ENCODE measurements at places on chromosomes 6 and 20. TPM values are rescaled to one million over a fixed set of nuclear protein-coding genes. Genes with fewer than 3 reads are reported as not detected.

DNA sequence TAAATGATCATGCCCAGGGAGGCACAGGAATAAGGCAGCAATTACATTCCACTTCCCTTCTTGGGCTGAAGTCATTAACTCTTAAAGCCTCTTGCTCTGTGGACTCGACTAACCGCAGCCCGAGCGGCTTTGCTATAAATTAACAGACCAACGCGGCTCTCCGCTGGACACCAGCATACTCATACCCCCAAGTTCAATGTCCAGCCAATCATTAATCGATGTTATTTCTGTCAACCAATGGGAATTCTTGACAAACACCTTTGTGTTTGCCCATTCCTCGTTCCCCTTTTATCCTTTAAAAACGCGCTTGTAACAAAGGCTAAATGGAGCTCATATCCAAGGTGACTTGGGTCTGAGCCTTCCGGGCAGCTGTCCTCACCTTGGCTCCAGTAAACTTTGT lies 183.1 kb upstream of the RALGAPA2 start:
- DNase-seq: no peak

The RSPO3 gene
- total RNA-seq: not detected

The DEFB127 gene
- not detected for total RNA-seq

DNA sequence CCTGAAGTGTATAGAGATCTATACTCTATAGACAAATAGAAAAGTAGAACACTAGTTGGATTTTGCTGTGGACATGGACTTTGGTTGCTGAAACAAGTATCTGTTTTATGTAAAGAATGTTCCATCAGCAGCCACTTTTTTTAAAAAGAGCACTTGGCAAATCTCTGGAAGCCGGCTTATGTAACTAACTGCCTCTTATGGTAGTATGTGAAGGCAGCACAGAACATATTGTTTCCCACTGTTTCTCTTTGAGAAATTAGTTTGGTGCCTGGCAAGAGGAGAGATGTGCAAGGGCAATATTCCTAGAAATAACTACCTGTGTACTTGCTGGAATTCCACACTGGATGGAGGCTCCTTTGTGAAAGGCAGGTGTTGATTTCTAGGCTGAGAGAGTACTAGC lies 242.3 kb upstream of the PREP start:
- DNase-seq: no peak

- no peak for DNase-seq
Measured at GRCh38 chr20:6034134-6034969, 19.5 kb downstream of the LRRN4 start.

The TBX18 gene
- total RNA-seq: not detected

- DNase-seq: no peak
Measured at GRCh38 chr20:5153612-5154542, 27.1 kb downstream of the CDS2 start.

DNA sequence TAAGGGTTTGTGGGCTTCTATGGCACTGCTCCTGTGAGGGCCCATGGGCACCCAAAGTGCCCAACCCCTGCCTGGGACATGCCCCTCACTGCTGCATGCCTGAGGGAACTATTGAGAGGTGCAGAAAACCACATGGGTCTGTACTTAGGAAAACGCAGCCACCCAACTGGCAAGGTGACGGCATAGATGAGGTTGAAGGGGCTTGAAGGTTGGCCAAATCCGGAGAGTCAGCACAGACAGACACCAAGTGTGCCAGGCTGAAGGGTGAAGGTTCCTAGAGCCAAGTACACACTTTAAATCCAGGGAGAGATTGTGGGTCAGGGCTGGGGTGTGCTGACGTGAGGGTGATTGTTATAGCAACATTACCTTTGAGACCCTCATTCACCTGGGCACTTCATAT lies 6.2 kb downstream of the BANF2 start:
- DNase-seq: no peak

- no peak for DNase-seq
Measured at GRCh38 chr6:69180361-69181067, 545.4 kb downstream of the ADGRB3 start.

GRCh38 chr6:119966484-119966883 lies 616.9 kb upstream of the MAN1A1 start:
- peak; percentile 73 for DNase-seq

The LTB gene
- total RNA-seq: 136 TPM
